Stomach (tissue), 19 donors: ENCODE measurements at places on chromosomes 7 and 10.

GRCh38 chr7:107551936-107552335 lies 11.8 kb downstream of the COG5 start:
- H3K27me3 ChIP-seq, result no peaks in the 10 kb centered on the region
- H3K36me3 ChIP-seq, result peaks cover 49% of the 10 kb centered on the region
- no peaks in the 10 kb centered on the region for H3K4me1 ChIP-seq
- no peak overlapping the region for H3K4me3 ChIP-seq
- no peak overlapping the region for H3K27ac ChIP-seq
- no peak for DNase-seq

GRCh38 chr7:133282094-133282493 lies 29.2 kb downstream of the EXOC4 start:
- no peak for DNase-seq
- H3K27me3 ChIP-seq, result no peaks in the 10 kb centered on the region
- no peak overlapping the region for H3K27ac ChIP-seq
- H3K4me3 ChIP-seq, result no peak overlapping the region

- no peak for DNase-seq
- no peaks in the 10 kb centered on the region for H3K27me3 ChIP-seq
- no peak overlapping the region for H3K4me3 ChIP-seq
These were observed 7.0 kb downstream of the AQP1 start for GRCh38 chr7:30918676-30919075.

DNA sequence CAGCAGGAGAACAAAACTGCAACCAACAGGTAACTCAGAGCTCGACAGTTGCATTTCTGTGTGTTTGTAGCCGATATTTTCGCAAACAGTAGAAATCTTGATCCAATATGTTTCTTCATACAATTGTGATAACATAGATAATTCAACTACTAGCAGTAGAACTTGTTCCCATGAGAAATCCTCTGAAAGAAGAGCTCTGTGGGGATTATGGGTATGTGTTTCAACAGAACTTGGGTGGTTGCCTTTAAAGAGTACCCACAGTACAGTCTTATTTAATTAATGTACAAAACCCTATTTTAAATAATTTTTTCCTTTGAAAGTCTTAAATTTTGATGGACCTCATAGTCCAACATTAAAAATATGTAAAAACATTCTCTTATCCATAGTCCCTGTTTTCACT lies 266.1 kb downstream of the PARD3 start:
- H3K36me3 ChIP-seq, result no peaks in the 10 kb centered on the region
- no peak for DNase-seq

DNA sequence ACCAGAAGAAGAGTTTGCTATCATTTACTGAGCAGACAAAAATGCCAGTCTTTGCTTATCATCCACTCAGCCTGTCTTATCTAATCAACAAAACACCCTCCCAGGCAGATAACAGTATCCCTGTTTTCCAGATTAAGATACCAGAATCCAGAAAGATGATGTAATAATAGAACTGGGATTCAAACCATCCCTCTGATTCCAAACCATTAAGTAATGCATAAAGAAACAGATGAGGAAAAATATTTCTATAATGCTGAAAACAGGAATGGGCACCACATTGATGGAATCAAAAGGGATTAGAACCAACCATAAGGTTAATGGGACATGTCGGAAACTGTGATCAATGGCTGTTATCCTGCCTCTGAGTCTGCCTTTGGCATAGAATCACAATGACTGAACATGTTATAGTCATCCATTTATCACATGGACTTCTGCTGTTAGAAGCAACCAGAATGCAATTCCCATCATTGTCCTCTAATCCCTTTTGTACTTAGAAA lies 92.1 kb upstream of the RSU1 start:
- no peaks in the 10 kb centered on the region for H3K36me3 ChIP-seq
- H3K4me1 ChIP-seq, result no peaks in the 10 kb centered on the region
- no peaks in the 10 kb centered on the region for H3K27me3 ChIP-seq

DNA sequence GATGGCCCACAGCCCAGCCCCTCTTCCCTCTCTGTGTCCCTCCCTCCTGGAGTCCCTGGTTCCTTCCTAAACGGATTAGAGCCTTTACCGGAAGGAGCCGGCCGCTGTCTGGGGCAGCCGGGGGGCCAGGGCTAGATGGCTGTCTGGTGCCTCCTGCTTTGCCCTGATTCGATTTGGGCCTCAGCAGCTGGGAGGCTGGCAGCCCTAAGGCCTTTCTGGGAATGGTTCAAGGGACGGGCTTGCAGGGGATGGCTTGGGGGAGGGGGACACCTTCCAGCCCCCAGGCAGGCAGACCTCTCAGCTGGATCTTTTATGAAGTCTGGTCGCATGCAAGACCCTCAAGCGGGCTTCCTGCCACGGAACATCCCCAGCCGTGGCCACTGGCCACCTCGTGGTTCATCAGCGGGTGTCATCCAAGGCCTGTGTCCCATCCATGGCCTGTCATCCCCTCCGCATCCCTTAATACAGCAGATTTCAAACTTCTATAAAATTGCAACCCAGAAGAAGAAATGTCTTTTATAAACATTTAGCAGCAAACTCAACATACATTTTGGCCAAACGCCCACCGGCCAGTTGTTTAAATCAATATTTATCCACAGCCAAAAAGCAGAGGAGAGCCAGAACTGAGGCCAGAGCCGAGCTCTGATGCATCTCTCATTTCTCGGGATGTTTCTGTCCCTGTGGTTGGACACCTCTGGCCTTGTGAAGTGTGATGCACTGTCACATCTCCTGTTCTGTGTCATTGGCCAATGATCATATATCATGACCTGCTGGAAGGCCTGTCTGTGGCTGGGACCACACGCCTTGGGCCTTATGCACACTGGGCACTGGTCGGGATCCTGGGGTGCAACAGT lies 52.0 kb downstream of the GTF2IRD1 start:
- no peaks in the 10 kb centered on the region for H3K27me3 ChIP-seq
- no peak for DNase-seq
- peak overlapping the region; percentile 57 for H3K27ac ChIP-seq
- H3K4me1 ChIP-seq, result peaks cover 26% of the 10 kb centered on the region
- no peak overlapping the region for H3K4me3 ChIP-seq

- H3K27me3 ChIP-seq, result no peaks in the 10 kb centered on the region
- H3K27ac ChIP-seq, result no peak overlapping the region
- no peak overlapping the region for H3K4me3 ChIP-seq
- DNase-seq, result no peak
- H3K4me1 ChIP-seq, result peaks cover 4% of the 10 kb centered on the region
- H3K36me3 ChIP-seq, result peaks cover 8% of the 10 kb centered on the region
These were observed 65.1 kb downstream of the PAXIP1 start for GRCh38 chr7:154937837-154938236.

- H3K4me3 ChIP-seq, result no peak overlapping the region
- no peaks in the 10 kb centered on the region for H3K27me3 ChIP-seq
- H3K36me3 ChIP-seq, result peaks cover 11% of the 10 kb centered on the region
- no peak for DNase-seq
- H3K4me1 ChIP-seq, result peaks cover 19% of the 10 kb centered on the region
These were observed 263.7 kb downstream of the ZMYND11 start for GRCh38 chr10:398954-399353.

- H3K4me1 ChIP-seq, result no peaks in the 10 kb centered on the region
- no peak overlapping the region for H3K27ac ChIP-seq
- no peaks in the 10 kb centered on the region for H3K27me3 ChIP-seq
- DNase-seq, result no peak
- H3K36me3 ChIP-seq, result peaks cover 2% of the 10 kb centered on the region
- H3K4me3 ChIP-seq, result no peak overlapping the region
These were observed 45.7 kb downstream of the IMMP2L start for GRCh38 chr7:111516612-111517011.

GRCh38 chr7:131945957-131946544 lies 389.6 kb upstream of the PODXL start:
- DNase-seq, result no peak
- peaks cover 14% of the 10 kb centered on the region for H3K27me3 ChIP-seq
- peaks cover 15% of the 10 kb centered on the region for H3K4me1 ChIP-seq

GRCh38 chr10:118950190-118950680 lies 79.3 kb upstream of the NANOS1 start:
- no peaks in the 10 kb centered on the region for H3K4me1 ChIP-seq
- no peak for DNase-seq
- H3K27ac ChIP-seq, result no peak overlapping the region
- no peaks in the 10 kb centered on the region for H3K36me3 ChIP-seq
- no peaks in the 10 kb centered on the region for H3K27me3 ChIP-seq

DNA sequence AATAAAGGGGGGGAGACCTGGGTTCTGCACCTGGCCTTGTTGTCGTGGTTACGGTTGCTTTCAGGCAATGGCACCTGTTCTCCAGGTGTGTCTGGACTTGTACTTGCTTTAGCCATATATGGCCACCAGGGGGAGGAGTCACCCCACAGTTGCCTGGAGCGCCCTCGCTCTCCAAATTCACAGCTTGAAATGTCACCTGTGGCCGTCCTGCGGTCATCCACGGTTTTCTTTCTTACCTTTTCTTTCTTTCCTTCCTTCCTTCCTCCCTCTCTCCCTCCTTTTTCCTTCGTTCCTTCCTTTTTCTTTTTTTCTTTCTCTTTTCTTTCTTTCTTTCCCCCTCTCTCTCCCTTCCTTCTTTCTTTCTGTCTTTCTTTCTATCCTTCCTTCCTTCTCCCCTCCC lies 157.2 kb upstream of the ZNF92 start:
- H3K4me1 ChIP-seq, result no peaks in the 10 kb centered on the region
- DNase-seq, result peak; percentile 90
- no peaks in the 10 kb centered on the region for H3K27me3 ChIP-seq

- no peak overlapping the region for H3K27ac ChIP-seq
- DNase-seq, result peak; percentile 69
- no peak overlapping the region for H3K4me3 ChIP-seq
- no peaks in the 10 kb centered on the region for H3K27me3 ChIP-seq
These were observed 112.4 kb upstream of the YAE1 start for GRCh38 chr7:39453743-39454355.

- no peak overlapping the region for H3K4me3 ChIP-seq
- DNase-seq, result no peak
- H3K27ac ChIP-seq, result no peak overlapping the region
- H3K36me3 ChIP-seq, result no peaks in the 10 kb centered on the region
These were observed 1439.9 kb upstream of the CELF2 start for GRCh38 chr10:9577746-9578145.

GRCh38 chr7:147894271-147894670 lies 696.3 kb upstream of the C7orf33 start:
- no peak for DNase-seq
- no peaks in the 10 kb centered on the region for H3K36me3 ChIP-seq
- no peaks in the 10 kb centered on the region for H3K4me1 ChIP-seq
- H3K4me3 ChIP-seq, result no peak overlapping the region
- no peaks in the 10 kb centered on the region for H3K27me3 ChIP-seq

- DNase-seq, result no peak
- peaks cover 9% of the 10 kb centered on the region for H3K36me3 ChIP-seq
These were observed 5.4 kb downstream of the LRRC4 start for GRCh38 chr7:128025819-128026218.

GRCh38 chr7:6026011-6026819 lies 5.0 kb upstream of the ANKRD61 start:
- H3K4me3 ChIP-seq, result no peak overlapping the region
- H3K27me3 ChIP-seq, result no peaks in the 10 kb centered on the region
- H3K27ac ChIP-seq, result peak overlapping the region; percentile 14
- peaks cover 5% of the 10 kb centered on the region for H3K4me1 ChIP-seq
- H3K36me3 ChIP-seq, result peaks cover 98% of the 10 kb centered on the region

- H3K4me3 ChIP-seq, result no peak overlapping the region
- no peaks in the 10 kb centered on the region for H3K36me3 ChIP-seq
These were observed 265.4 kb downstream of the ZWINT start for GRCh38 chr10:56095506-56096225.

DNA sequence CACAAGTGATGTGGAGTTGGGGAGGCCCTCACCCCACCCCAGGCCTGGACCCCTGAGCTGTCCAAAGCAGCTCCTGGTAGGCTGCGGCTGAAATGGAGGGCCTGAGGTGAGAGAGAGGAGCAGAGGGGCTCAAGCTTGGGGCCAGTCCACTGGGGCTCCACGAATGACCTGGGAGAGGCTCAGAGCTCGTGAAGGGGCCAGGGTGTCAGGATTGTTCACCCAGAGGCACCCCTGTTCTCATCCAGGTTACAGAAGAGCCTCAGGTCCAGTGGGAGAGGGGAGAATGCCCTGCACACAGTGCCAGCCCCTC lies 102.2 kb upstream of the RET start:
- H3K27ac ChIP-seq, result no peak overlapping the region
- H3K36me3 ChIP-seq, result no peaks in the 10 kb centered on the region
- H3K4me1 ChIP-seq, result peaks cover 4% of the 10 kb centered on the region
- DNase-seq, result no peak

DNA sequence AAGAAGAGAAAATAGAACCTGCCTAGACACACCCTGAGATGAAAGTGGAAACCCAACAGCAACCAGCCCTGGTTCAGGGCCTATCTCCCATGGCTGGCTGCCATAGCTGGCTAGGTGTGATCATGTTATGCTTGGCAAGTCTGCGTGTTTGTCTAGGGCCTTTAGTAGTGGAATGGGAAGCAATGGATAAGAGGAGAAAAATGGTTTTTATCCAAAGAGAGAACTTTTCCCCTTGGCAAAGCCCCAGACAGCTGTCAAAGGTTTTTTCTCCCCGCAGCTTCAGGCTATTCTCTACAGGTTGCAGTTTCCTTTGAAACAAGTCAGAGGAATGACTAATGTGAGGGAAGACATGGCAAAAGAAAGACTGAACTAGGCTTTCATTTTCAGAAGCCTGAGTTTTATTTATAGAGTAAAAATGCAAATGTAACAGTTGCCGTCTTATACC lies 161.5 kb downstream of the SEMA3D start:
- no peaks in the 10 kb centered on the region for H3K36me3 ChIP-seq
- DNase-seq, result peak; percentile 49
- no peaks in the 10 kb centered on the region for H3K4me1 ChIP-seq
- no peak overlapping the region for H3K4me3 ChIP-seq
- H3K27ac ChIP-seq, result no peak overlapping the region

DNA sequence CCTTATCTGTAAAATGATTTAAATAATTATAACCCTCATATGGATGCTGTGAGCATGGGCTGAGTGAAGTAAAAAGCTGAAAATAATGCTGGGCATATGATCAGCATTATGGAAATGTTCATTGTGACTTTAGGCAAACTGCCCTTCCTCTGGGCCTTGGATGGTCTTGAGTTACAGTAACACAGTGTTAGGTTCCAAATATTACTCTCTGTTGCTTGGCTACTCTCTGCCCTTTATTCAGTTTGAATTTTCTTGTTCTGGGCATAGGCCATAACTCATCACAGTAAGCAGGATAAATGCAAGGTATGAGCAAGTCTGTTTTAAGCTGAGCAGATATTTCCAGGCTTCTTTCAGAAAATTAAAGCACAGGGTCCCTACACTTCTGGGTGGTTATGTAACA lies 868.0 kb downstream of the KCNMA1 start:
- H3K36me3 ChIP-seq, result no peaks in the 10 kb centered on the region
- no peaks in the 10 kb centered on the region for H3K27me3 ChIP-seq
- DNase-seq, result peak; percentile 13

- no peak overlapping the region for H3K4me3 ChIP-seq
- H3K27ac ChIP-seq, result no peak overlapping the region
- H3K27me3 ChIP-seq, result no peaks in the 10 kb centered on the region
- DNase-seq, result no peak
These were observed 739.9 kb downstream of the XPNPEP1 start for GRCh38 chr10:109183366-109183765.

- H3K4me1 ChIP-seq, result peaks cover 52% of the 10 kb centered on the region
- peak overlapping the region; percentile 98 for H3K27ac ChIP-seq
- H3K36me3 ChIP-seq, result no peaks in the 10 kb centered on the region
These were observed 498 bp downstream of the RHOBTB1 start for GRCh38 chr10:60943316-60944057.
